ENCODE measurements at places on chromosomes 12 and 14.

- DNase-seq, result peak; percentile 81
Measured at GRCh38 chr14:69260861-69261564, 1.1 kb downstream of the GALNT16 start.

DNA sequence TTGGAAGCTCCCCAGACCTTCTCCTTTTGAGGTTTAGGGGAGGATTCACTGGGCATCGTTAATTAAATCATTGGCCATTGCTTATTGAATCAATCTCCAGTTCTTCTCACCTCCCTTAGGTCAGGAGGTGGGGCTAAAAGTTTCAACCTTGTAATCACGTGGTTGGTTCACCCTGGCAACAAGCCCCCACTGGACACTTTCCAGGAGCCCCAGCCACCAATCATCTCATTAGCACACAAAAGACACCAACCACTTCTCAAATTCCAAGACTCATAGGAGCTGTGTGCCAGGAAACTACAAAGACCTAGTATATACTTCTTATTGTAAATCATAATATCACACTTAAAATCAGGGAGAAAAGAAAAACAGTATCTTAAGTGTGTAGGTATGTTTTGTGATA lies 94.6 kb upstream of the PLEKHA5 start:
- no peak for DNase-seq

- no peak for DNase-seq
Measured at GRCh38 chr12:131897276-131897675, 2.9 kb downstream of the ULK1 start.

DNA sequence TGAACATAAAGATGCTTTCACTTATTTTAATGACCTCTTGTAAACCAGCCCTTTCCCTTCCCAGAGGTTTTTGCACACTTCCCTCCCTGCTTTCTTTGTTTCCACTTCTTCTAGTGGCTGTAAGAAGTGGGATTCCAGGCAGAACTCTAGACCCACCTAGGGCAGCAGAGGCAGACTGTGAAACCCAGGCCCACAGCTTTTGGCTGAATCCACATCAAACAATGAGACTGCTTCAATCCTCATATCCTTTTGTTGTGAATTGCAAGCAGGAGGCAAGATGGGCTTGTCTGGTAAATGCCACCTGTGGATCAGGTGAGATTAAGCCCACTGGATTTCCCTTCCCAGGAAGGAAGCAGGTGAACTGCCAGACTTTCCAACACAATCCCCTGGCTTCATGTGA lies 12.8 kb downstream of the CCDC177 start:
- DNase-seq, result no peak

GRCh38 chr14:101083564-101084435 lies 180.3 kb upstream of the RTL1 start:
- DNase-seq, result peak; percentile 59

GRCh38 chr14:20986811-20987210 lies 3.0 kb upstream of the METTL17 start:
- DNase-seq, result no peak

- no peak for DNase-seq
Measured at GRCh38 chr12:108148521-108149074, 19.5 kb downstream of the WSCD2 start.

GRCh38 chr14:104681689-104682074 lies 7.7 kb upstream of the INF2 start:
- peak; percentile 84 for DNase-seq

DNA sequence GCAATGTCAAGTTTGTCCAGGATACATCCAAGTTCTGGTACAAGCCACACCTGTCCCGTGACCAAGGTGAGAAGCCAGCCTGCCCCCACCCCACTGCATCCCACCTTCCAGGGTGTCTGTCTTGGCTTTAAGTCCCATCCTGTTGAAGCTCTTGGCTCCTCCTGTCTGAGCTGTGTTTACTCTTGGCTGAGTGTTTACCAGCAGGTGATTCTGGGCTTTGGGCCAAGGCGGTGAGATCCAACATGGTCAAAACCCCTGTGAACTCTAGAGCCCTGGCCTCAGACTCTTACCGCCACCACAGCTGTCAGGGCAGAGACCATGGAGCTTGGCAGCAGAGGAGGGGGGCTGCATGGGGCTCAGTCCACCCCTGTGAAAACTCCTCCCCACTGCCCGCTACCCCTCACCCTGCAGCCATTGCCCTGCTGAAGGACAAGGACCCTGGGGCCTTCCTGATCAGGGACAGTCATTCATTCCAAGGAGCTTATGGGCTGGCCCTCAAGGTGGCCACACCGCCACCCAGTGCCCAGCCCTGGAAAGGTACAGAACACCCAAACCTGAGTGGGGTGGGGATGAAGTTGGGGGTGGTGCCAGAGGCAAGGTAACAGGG lies 11.6 kb downstream of the TNS2 start:
- no peak for DNase-seq

GRCh38 chr12:83015390-83016217 lies 328.9 kb downstream of the TMTC2 start:
- DNase-seq, result no peak

DNA sequence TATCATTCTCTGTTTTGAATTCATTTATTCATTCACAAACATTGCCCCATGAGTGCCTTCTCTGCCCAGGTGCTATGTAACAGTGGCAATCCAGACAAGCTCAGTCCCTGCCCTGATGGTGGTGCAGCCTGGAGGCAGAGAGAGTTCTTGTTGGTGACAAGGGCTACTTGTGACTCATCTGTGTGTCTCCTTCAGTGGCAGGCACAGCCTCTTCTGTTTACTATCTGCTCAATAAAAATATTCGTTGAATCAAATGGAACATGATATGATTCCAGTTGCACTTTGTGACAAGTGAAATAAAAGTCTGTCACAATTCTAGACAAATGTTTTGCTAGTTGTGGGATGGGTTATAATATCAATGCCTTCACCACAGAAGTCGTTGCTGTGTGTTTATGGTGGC lies 20.6 kb upstream of the CPM start:
- no peak for DNase-seq

DNA sequence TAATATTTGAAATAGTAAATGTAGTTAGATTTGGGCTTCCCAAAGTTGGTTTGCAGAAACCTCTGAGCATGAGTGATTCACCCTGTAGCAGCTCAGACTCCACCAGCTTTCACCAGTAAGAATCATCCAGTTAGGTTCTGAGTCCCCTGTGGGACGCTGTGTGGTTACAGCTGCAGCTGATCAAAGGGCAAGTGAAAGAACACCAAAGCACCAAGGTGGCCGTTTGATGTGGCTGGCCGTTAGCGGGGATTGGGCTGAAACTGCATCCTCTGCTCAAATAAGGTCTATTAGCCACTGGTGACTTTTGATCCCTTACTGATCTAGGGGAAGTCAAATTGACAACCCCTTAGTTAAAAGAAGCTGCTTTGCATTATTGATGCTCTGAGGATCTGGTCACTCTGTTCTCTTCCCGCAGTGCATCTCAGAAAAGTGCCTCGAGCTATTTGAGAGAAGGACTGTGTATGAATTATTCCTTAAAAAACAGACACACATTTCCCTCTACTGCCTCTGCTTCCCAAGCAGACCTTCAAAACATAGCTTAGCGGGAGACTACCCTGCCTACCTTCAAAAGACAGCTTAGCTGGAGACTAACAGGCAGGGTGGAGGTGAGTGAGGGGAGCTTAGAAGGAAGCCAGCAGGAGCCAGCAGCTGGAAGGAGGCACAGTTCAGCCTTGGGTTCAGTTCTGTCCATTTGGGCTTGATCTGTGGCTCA lies 3.7 kb downstream of the ABHD12B start:
- no peak for DNase-seq

- no peak for DNase-seq
Measured at GRCh38 chr12:115945491-115945885, 332.0 kb downstream of the MED13L start.

DNA sequence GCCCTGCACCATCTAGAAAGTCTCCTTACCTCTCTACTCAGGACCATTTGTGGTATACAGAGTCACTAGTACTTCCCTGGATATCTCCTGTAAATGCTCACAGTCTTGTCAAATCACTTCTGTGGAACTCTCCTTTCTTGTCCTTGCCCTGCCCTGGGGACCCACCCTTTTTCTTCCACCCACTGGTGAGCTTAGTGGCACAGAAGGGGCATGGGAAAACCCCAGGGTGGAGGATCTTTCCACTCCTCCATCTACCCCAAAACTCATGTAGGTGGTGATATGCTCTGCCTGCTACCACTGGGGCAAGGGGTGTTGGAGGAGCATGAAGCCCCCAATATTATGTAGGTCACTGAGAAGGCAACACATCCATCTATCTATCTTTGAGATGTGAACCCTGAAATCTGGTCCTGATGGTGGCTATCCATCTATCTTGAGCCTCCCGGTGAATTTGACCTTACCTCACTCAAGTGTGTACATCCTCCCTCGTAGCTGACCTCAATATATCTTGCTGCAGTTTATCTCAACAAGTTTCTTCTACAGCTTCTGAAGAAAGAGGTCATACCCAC lies 943 bp downstream of the TESPA1 start:
- no peak for DNase-seq

GRCh38 chr14:76810953-76811400 lies 1.7 kb downstream of the ANGEL1 start:
- DNase-seq, result no peak

GRCh38 chr12:83186419-83186818 lies 499.7 kb downstream of the TMTC2 start:
- no peak for DNase-seq

- no peak for DNase-seq
Measured at GRCh38 chr14:38693423-38693822, 409.6 kb downstream of the SEC23A start.

GRCh38 chr14:36313898-36314297 lies 6.5 kb downstream of the MBIP start:
- no peak for DNase-seq

- DNase-seq, result no peak
Measured at GRCh38 chr12:91455321-91455720, 272.7 kb upstream of the DCN start.

DNA sequence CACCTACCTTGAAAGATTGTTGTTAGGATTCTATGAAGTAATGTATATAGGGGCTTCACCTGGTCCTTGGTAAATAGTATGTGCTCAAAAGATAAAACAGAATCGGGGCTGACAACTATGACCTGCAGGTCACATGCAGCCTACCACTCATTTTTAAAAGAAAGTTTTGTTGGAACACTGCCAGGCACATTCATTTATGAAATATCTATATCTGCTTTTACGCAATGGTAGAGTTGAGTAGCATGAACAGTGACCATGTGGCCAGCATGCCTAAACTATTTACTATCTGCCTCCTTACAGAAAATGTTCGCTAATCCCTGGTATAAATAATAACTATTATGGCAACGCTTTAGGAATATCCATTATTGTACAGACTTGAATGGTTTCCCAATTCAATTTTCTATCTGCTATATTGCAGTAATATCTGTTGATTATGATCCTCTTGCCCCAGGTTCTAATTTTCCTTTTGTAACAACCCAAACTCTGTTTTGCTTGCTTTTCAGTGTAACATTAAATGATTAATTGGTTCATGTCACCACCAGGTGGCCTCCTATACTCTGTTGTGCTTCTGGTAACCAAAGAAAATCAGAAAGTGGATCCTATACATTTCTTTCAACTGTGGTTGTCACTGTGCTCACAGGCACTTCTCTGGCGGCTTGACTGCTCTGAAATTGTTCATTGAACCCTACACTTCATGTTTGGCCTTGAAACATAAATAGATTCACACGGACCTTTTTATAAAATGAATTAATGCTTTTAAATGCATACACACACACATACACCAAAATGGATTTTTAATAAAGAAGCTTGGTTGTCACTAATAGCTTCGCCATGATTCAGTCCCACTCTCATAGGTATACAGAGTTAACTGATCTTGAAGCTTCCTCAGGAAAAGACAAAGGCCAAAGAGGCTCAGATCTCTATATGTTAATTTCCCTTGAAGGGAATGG lies 227.7 kb upstream of the NPAS3 start:
- DNase-seq, result no peak

DNA sequence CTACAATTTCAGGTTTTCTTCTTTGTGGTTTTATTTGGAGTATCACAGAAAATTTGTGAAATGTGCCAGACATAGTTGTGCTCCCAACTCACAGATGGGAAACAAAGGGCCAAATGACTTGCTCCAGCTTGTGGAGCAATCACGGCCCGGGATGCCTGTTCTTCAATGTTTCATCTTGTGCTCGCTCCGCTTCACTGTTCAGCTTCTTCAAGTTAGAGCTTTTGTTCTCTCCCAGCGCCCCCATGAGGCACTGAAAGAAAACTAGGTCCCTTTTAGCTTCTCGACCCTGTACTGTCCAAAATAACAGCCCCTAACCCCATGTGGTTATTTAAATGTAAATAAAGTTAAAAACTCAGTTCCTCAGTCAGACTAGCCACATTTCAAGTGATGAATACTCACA lies 187.9 kb upstream of the STXBP6 start:
- DNase-seq, result peak; percentile 63

DNA sequence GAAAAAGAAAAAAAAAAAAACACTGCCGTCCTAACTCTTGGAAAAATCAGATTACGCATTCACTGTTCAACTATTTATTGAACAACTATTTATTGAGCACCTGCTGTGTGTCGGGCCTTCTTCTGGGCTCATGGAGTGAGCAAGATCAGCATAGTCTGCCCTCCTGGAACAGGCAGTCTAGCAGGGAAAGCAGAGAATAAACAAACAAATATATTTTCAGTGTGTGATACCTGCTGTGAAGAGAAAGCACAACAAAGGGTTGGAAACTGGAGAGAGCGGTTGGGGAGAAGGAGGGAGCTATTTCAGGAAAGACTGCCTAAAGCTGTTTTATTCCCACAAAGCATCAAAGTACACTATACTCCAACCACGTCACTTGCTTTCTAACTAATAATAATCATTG lies 10.8 kb downstream of the PROX2 start:
- no peak for DNase-seq

DNA sequence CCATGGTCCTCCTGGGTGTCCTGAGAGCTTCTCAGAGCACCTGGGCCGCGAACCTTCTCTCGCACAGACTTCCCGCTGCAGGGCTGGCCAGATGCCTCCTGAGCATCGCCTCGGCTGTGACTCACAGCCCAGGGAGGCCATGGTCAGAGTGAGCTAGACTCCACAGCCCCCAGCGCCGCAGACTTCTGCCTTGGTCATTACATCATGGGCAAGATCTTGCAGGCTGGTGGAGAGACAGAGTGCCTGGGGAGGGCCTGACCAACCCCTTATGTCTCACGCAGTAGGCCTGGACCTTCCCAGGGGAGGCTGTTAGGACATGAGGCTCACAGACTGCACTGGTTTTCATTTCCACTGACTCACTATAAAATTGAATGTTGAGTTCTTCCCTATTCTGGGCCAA lies 41.8 kb downstream of the SMOC1 start:
- DNase-seq, result no peak

DNA sequence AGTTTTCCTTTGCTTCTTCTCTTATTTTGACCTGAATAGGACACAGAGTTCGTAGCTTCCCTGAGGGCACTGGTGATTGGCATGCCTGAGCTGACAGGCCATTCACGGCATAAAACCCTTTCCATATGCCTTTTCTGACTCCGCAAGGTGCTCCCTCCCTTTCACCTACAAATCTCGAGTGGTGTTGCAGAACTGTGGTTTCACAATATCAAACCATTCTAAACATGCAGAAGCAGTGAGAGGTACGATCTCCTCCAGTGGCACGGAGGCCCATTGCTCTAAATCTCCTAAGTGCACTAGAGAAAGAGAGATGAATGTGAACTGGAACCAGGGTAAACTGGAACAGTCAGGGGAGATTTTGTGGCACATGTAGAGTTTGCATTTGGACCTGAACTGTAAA lies 23.9 kb downstream of the CLSTN3 start:
- no peak for DNase-seq

All from ecto neural progenitor cell (in vitro differentiated cells).